ENCODE measurements at places on chromosomes 5 and 9.
A peak's percentile ranks its signal among the peaks of the same experiment; 100 is the strongest.

DNA sequence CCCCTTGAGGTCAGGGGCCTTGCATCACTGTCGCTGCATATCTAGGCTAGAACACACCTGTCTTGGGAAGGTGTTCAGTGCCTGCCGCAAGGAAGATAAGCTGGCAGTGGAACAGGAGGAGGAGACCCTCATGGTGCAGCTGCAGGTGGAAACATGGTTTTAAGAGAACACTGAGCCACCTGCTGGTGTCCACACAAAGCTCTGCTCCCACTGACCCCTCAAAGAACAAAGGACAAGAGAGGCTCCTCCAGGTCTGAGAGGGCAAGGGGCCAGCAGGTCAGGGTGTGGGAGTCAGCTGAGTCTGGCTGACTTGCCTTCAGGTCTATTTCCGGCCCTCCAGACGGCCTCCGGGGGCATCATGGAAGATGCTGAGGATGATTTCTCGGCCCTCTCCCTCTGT lies 210.1 kb upstream of the TBCA start:
- DNase-seq, result no peak

GRCh38 chr5:18802336-18802735 lies 1168.1 kb downstream of the TAF11L14 start:
- no peak for DNase-seq

GRCh38 chr9:121862371-121863332 lies 211.2 kb downstream of the DAB2IP start:
- no peak for DNase-seq

GRCh38 chr5:43642428-43642827 lies 39.4 kb downstream of the NNT start:
- DNase-seq, result no peak

GRCh38 chr5:100706776-100707175 lies 171.6 kb downstream of the FAM174A start:
- no peak for DNase-seq

DNA sequence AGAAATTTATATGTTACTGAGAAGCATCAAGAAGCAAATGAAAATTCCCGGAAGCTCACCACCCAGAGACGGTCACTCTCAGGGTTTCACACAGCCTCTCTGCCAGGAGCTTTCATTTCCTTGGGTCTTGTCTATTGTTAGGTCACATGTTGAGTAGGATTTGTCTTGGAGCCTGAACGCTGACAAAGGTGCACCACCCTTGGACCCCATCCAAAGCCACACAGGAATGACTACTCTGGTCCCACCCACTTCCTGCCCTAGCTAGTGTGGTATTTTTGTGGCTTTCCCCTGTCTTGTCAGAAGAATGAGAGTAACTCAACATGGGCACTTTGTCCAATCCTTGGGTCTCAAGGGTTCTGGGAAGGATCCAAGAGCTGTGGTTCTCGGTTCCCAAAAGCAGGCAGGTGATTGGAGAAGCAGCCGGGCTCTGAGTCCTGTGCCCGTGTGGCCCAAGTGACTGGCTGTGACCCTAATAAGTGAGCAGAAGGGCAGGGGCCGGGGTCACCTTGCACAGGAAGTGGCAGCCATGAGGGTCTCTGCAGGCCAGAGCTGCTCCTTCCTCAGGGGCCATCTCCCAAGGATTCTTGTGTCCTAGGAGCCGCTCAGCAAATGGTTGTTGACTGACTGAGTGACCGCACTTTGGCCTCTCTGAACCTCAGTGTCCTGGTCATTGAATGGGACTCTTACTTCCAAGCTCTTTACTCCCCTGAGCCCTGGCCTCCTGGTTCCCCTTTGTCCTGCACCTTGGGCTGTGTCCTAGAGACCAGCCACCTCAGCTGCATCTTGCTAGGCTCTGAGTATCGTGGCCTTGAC lies 6.9 kb downstream of the FGD3 start:
- peak; percentile 66 for DNase-seq

- DNase-seq, result no peak
Measured at GRCh38 chr5:180495991-180496741, 2.0 kb downstream of the CNOT6 start.

DNA sequence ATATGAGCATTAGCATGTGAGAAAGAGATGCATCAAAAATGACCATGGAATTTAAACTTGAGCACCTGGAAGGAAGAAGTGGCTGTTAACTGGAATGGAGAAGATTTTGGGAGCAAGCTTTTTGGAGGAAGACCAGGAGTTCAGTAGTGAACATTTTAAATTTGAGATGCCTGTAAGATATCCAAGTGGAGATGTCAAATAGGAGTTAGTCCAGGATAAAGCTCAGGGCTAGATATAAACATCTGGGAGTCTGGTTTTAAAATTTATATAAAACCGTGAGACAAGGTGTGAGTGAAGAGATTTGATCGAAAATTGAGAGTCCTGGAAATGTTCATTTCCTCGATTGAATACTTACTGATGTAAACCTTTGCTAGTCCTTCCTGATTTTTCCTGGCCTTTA lies 217.5 kb downstream of the ZSWIM6 start:
- DNase-seq, result no peak

GRCh38 chr5:115180165-115180709 lies 10.5 kb upstream of the TRIM36 start:
- DNase-seq, result no peak

GRCh38 chr9:81375187-81376100 lies 313.9 kb downstream of the TLE1 start:
- no peak for DNase-seq

DNA sequence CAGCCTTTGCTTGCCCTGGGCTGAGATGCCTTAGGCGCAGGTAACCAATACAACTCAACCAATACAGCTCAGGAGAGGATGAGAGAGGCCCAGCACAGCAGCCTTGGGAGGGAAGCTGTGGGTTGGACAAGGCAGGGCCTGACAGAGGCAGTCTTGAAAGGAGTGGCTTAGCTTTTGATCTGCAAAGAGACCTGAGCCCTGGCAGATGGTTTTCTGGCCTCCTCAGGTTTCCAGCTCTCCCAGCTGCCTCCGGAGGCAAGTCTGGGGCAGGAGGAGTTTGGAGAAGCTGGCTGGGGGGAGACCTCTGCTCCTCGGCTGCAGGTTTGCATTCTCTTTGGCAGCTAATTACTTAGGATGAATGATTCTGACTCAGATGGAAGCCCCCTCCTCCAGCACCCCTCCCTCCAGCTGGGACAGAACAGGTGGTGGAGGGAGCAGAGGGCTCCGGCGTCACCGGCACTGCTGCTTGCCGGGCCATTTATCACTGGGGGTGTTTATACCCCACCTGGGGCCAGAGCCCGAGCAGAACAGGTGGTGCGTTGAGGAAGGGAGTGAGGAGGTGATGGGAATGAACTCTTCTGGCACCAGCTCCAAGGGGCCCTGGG lies 50.8 kb downstream of the TSPAN17 start:
- DNase-seq, result no peak

- no peak for DNase-seq
Measured at GRCh38 chr9:21029661-21030060, 1.8 kb downstream of the HACD4 start.

DNA sequence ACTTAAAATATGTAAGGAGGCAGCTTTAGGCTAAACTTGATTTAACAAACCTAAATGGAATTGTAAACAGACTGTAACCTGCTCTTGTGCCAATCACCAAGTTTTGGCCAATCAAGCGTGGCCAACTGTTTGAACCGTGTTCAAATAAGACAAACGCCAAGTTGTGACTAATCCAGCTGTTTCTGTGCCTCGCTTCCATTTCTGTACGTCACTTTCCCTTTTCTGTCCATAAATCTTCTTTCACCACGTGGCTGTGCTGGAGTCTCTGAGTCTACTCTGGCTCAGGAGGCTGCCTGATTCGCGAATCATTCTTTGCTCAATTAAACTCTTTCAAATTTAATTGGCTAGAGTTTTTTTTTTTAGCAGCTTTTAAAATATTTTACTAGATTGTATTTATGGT lies 71.3 kb downstream of the LIX1 start:
- DNase-seq, result peak; percentile 81

DNA sequence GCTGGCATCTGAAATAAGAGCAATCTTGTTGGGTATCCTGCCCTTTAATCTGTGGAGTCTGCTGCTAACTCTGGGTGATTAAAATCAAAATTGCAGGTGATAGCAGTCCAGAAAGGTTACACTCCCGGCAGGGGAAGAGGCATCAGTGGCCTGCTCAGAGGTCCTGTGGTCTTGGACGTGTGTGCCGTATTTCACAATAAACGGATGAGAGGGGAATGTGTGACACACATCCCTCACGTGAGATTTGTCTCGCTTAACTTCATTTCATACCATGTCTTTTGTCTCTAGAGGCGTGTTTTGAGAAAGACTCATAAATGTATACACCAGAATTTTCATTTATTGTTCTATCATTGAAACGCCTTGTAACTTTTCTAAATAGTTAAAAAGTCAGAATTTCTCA lies 36.6 kb downstream of the FAM240B start:
- DNase-seq, result no peak

DNA sequence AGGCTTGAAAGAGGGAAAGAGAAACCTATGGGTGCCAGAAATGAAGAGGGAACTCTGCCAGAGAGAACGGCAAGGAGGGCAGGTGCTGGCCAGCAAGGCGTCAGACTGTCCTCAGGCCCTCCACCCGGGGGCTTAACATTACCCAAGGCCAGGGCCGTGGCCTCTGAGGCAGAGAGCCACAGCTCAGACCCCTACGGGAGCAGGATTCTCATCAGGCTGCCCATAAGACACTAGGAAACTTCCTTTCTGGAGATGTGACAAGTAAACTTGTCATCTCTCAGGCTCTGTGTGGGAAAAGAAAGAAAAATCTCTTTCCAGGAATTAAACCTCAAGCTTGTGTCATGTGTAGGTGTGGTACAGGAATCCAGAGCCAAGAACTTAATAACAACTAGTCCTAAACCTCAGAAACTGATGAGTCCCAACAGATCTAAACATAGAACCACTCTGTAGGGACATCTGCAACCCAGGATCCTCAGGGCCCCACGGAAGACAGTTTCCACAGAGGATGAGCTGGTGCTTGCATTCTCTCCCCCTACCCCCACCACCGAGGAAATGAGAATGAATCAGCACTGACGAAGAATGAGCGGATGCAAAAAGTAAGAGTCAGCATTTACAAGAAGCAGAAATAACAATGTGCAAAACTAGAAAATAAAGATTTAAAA lies 74.3 kb downstream of the DCP2 start:
- no peak for DNase-seq

GRCh38 chr5:116478491-116478890 lies 96.1 kb downstream of the SEMA6A start:
- DNase-seq, result no peak

DNA sequence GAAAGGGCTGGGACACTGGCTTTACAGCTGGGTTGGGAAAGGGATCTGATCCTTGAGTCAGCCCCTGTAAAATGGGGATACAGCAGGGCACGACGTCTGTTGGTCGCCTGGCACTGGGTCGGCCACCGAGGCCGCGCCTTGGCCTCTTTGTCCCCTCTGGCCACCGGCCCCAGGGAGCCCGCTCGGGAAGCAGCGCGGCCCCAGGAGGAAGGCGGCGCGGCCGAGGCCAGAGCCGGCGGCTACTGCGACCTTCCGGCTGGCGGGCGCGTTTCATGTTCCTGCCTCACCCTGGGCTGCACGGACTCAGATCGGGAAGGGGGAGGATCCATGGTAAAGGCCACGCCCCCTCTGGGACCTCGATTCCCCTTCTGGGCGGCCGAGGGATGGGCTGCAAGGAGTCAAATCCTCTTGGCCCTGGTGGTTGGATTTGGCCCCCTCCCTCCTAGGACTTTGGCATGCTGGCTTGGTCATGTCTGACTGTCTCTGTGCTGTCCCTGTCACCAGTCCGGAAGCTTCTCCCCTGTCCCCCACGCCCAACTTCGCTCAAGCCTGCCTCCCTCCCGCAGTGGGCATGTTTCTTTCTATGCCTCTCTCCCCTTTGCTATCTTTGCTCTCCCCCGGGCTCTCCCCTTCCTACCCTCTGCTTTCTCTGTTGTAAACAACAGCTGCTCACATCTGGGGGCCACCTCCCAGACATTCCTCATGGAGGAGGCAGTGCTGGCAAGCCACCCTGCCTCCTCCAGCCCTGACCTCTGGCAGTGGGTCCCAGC lies 25.8 kb downstream of the FPGS start:
- DNase-seq, result no peak

DNA sequence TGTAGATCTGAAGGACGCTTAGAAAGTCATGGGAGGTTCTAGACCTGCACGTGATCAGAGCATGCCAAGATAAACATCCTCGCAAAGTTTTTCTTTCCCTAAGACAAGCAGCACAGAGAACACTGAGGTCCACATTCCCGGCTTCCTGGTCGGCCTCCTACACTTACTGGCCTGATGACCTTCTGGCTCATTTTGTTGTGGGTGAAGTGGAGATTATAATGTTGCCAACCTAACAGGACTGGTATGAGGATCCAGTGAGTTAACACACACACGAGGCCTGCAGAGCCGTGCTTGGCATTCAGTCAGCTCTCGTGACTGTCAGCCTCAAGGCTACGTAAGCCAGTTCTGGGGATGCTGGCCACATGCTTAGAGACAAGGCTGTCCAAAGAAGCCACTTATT lies 186.0 kb downstream of the TENT4A start:
- no peak for DNase-seq
